ENCODE measurements at places on chromosomes 12 and 14. TPM values are rescaled to one million over a fixed set of nuclear protein-coding genes. Genes with fewer than 3 reads are reported as not detected.

Gene ENDOU
- total RNA-seq = not detected

Gene ABCD2
- not detected for total RNA-seq

Gene OR4K14
- total RNA-seq = not detected

Gene SLC38A4
- total RNA-seq = 0.12 TPM

Gene RNASE3
- not detected for total RNA-seq

Gene HECTD4
- total RNA-seq = 11.3 TPM

Gene PLA2G1B
- not detected for total RNA-seq

Gene KRT75
- not detected for total RNA-seq

Gene LBHD2
- total RNA-seq = not detected

Gene APEX1
- total RNA-seq = 156 TPM
